ENCODE measurements at places on chromosomes 5 and 9.
A peak's percentile ranks its signal among the peaks of the same experiment; 100 is the strongest.

DNA sequence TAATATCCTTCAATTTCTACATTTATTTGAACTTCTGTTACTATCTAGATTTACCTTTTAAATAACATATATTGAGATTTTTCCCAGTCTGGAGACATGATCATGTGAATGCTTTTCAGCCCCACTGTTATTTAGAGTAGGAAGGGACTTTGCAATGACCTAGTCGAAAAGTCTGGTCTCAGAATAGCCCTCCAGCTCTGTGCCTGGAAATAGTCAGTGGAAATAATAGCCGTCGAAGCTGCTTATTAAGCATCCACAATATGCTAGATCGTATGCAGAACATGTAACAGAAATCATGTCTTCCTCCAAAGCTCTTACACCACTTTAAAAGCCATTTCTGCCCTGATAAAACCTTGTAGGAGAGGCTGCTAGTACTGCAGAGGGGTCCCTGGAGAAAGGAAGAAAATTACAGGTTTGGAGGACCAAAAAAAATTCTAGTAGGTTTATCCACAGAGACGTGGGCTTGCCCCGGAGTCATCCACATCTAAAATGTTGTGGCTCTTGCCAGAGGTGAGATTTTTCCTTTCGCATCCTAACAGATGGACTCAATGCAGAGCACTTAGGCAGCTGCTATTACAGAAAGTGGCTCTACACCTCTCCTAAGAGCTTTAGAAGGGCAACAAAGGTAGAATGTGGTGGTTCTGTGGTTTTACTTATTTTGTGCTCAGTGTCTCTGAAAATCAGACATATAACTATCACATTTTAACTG lies 2.5 kb upstream of the FGF1 start:
- DNase-seq, result no peak

- peak; percentile 86 for DNase-seq
These were observed 114.0 kb upstream of the MTAP start for GRCh38 chr9:21688108-21689102.

GRCh38 chr5:38367410-38367809 lies 109.1 kb downstream of the EGFLAM start:
- peak; percentile 10 for DNase-seq

GRCh38 chr5:41009232-41009631 lies 61.9 kb downstream of the MROH2B start:
- DNase-seq, result no peak

DNA sequence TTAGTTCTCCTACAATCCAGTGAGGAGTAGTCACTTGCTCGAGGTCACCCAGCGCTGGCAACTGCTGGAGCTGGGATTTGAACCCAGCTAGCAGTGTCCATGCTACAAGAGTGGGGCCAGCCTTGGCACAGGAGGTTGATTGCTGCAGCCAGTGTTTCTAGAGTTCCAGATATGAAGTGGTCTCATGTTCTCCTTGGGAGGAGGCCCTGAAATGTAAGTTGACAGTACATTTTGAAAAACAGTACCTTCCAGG lies 802 bp downstream of the CCDC107 start:
- DNase-seq, result peak; percentile 41

DNA sequence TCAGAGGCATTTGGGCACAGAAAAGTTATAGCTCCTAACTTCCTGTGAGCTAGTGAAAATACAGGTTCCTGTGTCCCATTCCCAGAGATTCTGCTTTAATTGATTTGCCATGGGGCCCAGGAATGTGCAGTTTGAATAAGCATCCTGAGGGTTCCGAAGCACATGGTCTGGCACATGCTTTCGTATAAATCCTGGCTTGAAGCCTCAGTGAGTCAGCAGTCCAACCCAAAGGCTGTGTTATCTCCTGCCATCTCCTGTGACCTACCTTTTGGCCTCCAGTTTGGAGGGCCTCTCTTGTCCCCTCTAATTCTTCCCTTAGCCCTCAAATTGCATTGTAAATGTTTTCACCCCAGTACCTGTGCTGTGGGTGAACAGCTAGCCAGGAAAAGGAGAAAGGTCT lies 183.8 kb downstream of the NR3C1 start:
- peak; percentile 48 for DNase-seq

DNA sequence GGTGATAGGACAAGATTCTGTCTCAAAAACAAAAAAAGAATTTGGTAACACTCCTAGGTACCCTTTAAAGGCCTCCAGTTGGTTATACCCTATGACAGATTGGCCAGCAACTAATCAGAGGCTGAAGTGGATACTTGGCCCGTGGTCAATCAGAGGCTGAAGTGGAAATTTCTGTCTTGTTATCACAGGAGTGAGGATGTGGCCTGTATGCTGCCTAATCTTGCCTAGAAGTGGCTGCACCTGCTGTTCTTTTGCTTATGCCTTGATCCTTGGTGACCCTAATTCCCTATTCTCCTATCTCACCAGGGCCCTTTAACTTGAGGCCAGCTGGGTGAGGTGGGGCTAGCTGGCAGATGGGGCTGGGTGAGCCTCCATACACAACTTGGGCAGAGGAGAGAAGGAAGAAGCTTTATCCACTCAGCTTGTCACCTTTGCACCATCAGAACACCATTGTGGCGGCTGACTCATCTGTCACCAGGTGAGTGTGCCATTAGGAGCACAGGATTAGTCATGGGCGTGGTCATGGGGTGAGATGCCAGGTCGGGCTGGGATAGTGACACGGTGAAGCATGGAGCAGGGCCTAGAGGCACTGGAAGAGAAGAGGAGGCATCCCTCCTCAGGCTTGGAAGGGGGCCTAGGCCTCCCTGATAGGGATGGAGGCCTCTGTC lies 41.5 kb downstream of the SAR1B start:
- no peak for DNase-seq
